ENCODE measurements at places on chromosomes 4 and X.
A peak's percentile ranks its signal among the peaks of the same experiment; 100 is the strongest.

DNA sequence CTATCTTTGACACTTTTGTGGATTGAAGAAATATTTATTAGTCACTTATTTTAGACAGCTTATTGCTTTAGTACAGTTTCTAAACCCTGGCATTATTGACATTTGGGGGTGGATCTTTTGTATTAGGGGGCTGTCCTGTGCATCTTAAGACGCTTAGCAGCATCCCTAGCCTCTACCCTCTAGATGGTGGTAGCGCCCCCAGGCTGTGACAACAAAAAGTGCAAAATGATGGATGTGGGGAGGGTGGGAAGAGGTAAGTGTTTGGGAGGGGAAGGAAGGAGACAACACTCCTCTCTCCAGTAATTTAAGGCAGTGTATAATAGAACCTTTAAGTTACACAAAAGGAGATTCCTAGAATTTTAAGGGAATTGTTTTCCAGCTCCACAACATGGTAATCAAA, 1210.6 kb downstream of the C4orf33 start:
- no peak for DNase-seq

- no peak for DNase-seq
Measured at GRCh38 chrX:14003876-14004425, 25.7 kb downstream of the GEMIN8 start.

DNA sequence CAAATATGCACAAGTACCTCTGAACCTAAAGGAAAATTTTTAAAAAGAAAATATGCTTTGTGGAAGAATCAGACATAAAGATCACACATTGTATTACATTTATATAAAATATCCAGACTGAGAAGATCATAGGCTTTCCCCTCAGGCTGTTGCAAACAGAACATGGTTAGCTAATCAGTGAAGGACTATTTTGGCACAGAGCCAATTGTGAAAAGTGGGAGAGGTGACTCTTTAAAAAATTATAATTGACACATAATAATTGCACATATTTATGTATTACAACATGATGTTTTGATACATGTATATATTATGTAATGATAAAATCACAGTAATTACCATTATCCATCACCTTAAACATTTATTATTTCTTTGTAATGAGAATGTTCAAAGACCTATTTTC, 44.1 kb upstream of the FOXR2 start:
- no peak for DNase-seq

GRCh38 chrX:13059637-13060499, 15.4 kb upstream of the FAM9C start:
- DNase-seq: peak; percentile 77
